ENCODE measurements at places on chromosomes 7 and 10. TPM values are rescaled to one million over a fixed set of nuclear protein-coding genes. Genes with fewer than 3 reads are reported as not detected.

AKR1C8 gene
- total RNA-seq = not detected

PSD gene
- 343 TPM for total RNA-seq

FOXP2 gene
- total RNA-seq = 150 TPM

GPR26 gene
- total RNA-seq = not detected

MYPN gene
- total RNA-seq = not detected

IRF5 gene
- total RNA-seq = 6.0 TPM

SGCE gene
- total RNA-seq = 244 TPM

VPS50 gene
- 21.7 TPM for total RNA-seq

YAE1 gene
- 26.4 TPM for total RNA-seq

CCDC172 gene
- total RNA-seq = not detected

- no peak for DNase-seq
These were observed 208.3 kb downstream of the CELF2 start for GRCh38 chr10:11225935-11226334.

- peak; percentile 93 for DNase-seq
These were observed 99.4 kb downstream of the CTBP2 start for GRCh38 chr10:125060826-125061556.

- DNase-seq = peak; percentile 83
These were observed 10.7 kb downstream of the PSAP start for GRCh38 chr10:71840177-71840957.

GRCh38 chr10:61606959-61607907, 55.5 kb upstream of the CABCOCO1 start:
- no peak for DNase-seq

GRCh38 chr10:6061056-6061455, 1.1 kb downstream of the IL2RA start:
- DNase-seq = peak; percentile 5

DNA sequence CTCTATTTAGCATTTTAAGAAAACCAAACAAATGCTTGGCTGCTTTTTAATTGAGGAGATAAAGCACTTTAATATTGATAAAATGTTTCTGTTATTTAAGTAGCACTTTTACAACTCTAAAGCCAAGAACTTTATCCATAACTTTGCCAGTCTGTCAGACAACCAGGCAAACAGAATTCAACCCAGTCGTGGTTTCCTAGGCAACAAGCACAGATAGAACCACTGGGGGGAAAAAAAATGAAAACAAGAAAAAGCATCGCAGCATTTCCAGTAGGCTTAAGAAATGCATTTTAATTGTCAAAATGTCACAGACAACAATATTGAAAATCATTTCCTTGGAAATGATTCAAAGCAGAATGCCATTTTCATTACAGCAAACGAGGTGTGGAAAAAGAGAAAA, 323.4 kb downstream of the PARD3 start:
- DNase-seq = no peak

GRCh38 chr10:42961796-42962109, 115.1 kb upstream of the RET start:
- DNase-seq = peak; percentile 51

DNA sequence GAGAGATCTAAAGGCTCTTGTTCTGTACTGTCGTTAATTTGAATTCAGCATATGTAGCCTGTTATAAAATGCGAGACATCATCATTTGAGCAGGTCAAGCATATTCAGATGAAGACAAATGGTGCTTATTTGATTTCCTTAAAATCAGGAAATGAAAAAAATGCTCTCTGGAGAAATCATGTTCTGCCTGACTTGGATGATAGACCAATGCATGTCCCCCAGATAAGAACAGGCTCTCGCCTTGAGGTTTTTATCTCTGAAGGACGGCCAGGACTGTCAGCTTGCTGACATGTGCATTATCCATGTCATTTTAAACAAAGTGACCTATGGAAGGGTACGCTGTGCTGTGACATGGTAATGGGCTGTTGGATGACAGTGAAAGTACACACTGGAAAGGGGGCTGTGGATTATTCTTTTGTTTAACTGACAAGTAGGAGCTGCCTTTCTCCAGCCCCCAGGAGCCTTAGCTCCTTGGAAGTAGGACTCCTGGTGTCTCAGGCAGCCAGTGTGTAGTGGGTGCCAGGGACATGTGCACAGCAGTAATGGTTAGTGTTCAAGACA, 695.1 kb upstream of the GALNT17 start:
- no peak for DNase-seq

DNA sequence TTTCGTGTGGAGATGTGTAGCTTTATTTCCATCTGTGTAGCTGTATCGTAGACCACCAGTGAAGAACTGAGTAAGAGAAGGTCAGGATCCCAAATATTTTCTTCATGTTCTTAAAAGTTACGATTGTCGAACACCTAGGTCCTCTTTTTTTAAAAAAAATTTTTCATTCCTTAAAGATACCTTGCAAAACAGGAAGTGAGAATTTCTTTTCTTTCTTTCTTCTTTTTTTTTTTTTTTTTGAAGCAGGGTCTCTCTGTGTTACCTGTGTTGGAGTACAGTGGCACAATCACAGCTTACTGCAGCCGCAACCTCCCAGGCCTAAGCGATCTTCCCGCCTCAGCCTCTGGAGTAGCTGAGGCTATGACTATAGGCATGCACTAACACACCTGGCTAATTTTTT, 60.8 kb downstream of the PHTF2 start:
- DNase-seq = no peak

DNA sequence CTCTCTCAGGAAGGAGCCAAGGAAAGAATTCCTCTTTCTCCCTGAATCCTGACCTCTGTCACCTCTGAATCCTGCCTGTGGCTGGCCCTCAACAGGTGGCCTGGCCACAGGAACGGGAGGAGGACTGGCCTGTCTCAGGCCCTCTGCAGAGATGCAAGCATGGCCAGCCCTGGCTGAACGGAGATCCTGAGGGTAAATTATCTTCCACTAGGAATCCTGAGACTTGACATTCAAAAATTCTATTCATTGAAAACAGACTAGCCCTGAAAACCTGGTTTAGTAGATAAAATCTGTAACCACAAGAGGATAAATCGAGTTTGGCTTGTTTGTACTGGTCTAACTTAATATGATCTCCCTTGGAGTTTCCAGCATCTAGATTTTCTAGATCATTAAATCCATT, 579.3 kb downstream of the LRMDA start:
- no peak for DNase-seq

GRCh38 chr10:80504158-80504811, 33.4 kb upstream of the SH2D4B start:
- DNase-seq = no peak

- no peak for DNase-seq
These were observed 3.1 kb upstream of the PLPP4 start for GRCh38 chr10:120453886-120454285.

DNA sequence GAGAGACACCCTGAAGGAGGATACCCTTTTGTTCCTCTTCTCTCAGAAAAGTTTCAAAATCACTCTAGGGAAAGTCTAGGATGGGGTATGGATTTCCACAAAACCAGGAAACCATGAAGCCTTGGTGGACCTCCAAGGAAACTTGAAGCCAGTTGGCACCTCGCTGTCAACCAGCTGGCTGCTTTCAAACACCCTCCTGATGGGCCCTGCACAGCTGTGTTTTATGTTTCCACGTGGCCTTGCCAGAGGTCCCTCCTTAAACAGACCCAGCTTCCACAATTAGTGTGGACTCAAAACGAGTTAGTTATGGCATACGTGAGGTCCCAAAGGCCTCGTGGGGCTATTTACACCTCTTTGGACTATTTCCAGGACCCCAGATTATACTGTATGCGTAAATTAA, 5.9 kb downstream of the PPP1R3A start:
- DNase-seq = no peak

All from sigmoid colon (tissue), 7 donors.